ENCODE measurements at places on chromosomes 11 and 22.

DNA sequence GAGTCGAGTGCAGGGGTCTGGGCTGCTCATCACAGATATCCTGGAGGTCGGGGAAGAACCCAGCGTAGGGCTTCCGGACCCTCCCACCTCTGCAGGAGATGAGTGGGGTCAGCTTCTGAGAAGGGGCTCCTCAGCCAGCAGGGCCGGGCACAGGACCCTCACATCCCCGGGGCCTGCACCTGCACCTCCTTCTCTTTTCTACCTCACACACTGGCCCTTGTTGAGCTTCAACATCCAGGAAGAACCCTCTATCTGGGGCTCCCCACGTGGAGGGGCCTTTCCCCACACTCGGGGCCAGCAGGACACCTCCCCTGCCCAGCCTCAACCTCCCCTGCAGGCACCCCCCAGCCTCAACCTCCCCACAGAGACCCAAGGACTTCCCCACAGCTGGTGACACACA, 299.4 kb downstream of the CTTN start:
- no peak for DNase-seq

- no peak for DNase-seq
These were observed 54.0 kb upstream of the GCAT start for GRCh38 chr22:37753746-37754145.

DNA sequence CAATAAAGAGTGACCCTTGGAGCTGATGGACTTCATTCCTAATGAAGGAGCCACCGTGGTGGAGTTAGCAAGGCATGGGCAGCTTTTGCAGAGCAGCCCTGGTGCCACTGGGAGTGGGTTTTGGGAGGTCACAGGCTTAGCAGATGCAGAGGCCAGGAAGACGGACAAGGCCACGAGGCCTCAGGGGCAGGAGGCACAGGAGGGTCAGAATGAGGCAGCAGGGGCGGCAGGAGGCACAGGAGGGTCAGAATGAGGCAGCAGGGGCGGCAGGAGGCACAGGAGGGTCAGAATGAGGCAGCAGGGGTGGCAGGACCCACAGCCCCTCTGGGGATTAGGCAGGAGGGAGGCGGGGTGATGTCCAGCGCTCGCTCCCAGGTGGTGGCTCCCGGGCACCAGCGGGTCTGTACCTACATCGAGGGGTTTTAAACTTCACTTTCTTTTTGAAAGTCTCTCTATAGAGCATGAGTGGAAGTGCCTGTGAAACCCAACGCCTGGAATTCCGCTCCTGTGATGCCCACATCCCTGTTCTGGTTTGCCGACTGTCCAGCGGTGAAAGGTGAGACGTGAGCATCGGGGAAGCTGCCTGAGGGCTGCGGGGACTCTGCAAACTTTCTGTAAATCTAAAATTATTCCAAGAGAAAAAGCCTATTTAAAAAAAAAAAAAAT, 521.6 kb downstream of the BRD1 start:
- no peak for DNase-seq

DNA sequence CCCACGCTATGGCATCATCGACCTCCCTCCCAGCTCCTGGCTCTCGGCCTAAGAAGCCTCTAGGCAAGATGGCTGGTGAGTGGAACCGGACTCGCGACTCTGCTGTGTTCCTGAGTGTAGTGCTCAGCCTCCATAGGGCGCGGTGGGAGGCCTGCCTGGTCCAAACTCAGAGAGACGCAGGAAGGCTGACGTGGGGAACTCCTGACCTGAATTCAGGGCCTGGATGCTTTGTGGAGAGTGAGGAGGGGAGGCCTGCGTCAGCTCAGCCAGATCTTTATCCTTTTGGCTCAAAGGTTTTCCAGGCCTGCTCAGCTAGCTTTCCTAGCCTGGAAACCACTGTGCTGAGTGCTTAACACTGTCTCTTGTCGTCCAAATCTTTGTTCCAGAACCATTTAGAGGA, 8.0 kb downstream of the TIRAP start:
- no peak for DNase-seq

- DNase-seq: no peak
These were observed 188.9 kb downstream of the MYO18B start for GRCh38 chr22:25930788-25931310.

DNA sequence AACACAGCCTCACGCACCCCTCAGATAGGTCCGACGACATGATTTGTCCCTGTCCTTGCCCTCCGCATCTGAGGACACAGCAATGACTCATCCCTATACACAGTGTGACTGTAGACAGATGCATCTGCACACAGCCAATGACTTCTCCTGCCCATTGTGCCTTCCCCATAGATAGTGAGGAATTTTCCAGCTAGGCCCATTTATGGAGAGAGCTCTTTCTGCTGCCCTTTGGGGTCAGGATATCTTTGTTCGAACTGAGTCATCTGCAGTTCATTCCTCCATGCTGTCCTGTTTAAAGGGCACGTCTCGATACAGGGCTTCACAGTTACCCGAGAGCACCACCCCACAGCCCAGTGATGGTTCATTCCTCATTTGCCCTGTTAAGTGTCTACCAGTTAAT, 96.7 kb downstream of the LARGE1 start:
- DNase-seq: no peak

DNA sequence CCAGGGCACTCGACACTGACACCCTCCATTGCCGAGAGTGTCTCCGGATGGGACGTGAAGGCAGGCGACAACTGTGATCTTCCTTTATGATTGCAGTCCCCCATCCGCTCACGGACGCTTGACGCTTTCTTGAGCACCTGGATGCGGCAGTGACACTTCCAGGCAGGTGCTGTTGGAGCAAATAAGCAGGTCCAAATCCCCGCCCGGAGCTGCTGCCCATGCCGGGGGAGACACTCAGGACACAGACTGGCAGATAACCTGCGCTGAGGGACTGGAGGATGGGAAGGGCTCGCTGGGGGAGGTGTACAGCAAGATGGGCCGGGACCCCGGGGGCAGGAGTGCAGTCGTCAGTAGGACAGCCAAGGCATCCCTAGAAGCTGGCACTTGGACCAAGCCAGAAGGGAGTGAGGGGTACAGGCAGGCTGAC, 1403.5 kb downstream of the BRD1 start:
- no peak for DNase-seq

- peak; percentile 68 for DNase-seq
These were observed 3.6 kb downstream of the FIBP start for GRCh38 chr11:65884716-65885092.

- no peak for DNase-seq
These were observed 18.6 kb downstream of the GRAMD4 start for GRCh38 chr22:46638601-46639431.

- DNase-seq: no peak
These were observed 67.5 kb upstream of the AMOTL1 start for GRCh38 chr11:94700622-94701021.

DNA sequence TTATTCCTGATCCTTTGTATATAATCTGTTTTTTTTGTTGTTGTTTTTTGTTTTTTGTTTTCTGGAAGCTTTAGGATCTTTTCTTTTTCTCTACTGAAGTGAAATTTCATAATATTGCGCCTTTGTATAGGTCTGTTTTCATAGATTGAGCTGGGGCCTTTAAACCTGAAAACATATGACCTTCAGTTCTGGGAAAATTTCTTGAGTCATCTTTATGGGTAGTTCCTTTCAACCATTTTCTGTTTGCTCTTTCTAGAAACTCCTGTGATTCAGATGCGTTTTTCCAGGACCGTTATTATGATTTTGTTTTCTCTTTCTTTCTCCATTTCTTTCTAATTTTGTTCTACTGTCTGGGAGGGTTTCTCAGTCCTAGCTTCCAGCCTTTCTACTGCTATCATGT, 43.7 kb downstream of the BSX start:
- DNase-seq: no peak

DNA sequence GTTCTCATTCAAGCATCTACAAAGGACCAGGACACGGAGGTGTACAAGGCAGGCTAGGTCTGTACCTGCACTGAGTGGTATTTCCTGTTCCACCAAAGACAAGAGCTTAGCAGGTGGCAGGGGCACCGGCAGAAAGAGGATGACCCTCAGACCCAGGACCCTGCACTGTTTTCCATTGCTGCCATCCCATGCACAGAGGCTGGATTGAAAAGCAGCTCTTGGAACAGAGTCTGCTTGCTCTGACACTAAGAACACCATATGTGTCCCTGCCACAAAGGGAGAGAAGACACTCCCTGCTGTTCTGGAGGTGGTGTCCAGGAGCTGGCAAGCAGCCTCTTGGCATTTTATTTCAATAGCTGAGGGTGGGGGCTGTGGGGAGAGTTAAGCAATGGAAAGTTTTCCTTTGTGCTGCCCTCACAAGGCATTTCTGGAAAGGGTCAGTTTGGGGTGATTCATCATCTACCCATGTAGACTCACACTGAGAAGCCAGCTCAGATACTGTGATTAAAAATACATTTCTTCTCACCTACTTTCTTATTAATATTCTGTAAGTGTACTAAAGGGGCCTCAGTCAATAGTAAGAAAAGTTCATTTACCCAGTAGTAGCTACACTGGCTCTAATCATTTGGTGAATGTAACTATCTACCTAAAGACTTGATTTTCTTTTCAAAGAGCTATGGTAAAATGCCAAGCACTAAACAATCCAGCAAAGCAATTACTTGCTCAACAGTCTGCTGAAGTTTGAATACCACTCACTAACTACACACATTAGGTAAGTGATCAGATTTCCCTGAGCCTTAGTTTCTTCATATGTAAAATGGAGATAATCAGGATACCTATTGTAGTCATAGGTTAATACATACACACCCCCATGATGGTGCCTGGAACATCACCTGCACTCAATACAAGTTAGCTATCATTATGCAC, 55.2 kb downstream of the SLC1A2 start:
- DNase-seq: no peak

Data from stimulated activated CD8-positive, alpha-beta memory T cell treated with anti-CD3 and anti-CD28 coated beads, Interleukin-7, amount 100 ng/mL, for 4 hours (primary cell).